ENCODE measurements at places on chromosomes 4 and X. TPM values are rescaled to one million over a fixed set of nuclear protein-coding genes. Genes with fewer than 3 reads are reported as not detected.

MAGEB18 gene
- not detected for total RNA-seq

IL9R gene
- total RNA-seq, result not detected

BEX4 gene
- 20.9 TPM for total RNA-seq

CFAP299 gene
- total RNA-seq, result 1.6 TPM

DMD gene
- total RNA-seq, result 3.0 TPM

ACSL4 gene
- total RNA-seq, result 125 TPM

CFAP99 gene
- total RNA-seq, result not detected

TECRL gene
- total RNA-seq, result not detected

ABCG2 gene
- total RNA-seq, result 0.49 TPM

PCDH19 gene
- 0.85 TPM for total RNA-seq

TEC gene
- 2.4 TPM for total RNA-seq

ZNF280C gene
- total RNA-seq, result 10.4 TPM

STK32B gene
- 17.7 TPM for total RNA-seq

AFP gene
- not detected for total RNA-seq

HSD17B13 gene
- total RNA-seq, result not detected

CCSER1 gene
- total RNA-seq, result 0.24 TPM

CT45A3 gene
- total RNA-seq, result not detected

PDE6B gene
- not detected for total RNA-seq

GPR50 gene
- total RNA-seq, result not detected

GAGE13 gene
- not detected for total RNA-seq

SSX2B gene
- not detected for total RNA-seq

XPNPEP2 gene
- 9.9 TPM for total RNA-seq

NOX1 gene
- total RNA-seq, result not detected

C1QTNF7 gene
- total RNA-seq, result 0.16 TPM

GNRHR gene
- total RNA-seq, result not detected

ADGRG2 gene
- total RNA-seq, result 0.16 TPM

TMPRSS11D gene
- not detected for total RNA-seq

C4orf50 gene
- not detected for total RNA-seq

FAM114A1 gene
- total RNA-seq, result 462 TPM

DCX gene
- total RNA-seq, result not detected

PRRG3 gene
- total RNA-seq, result 2.2 TPM

REELD1 gene
- total RNA-seq, result not detected

FOXR2 gene
- total RNA-seq, result not detected

CXCL1 gene
- total RNA-seq, result 166 TPM

WAS gene
- 0.36 TPM for total RNA-seq

FAM47B gene
- total RNA-seq, result not detected

TMEM271 gene
- total RNA-seq, result not detected

CXCL5 gene
- 0.61 TPM for total RNA-seq

OTUD6A gene
- total RNA-seq, result not detected

AMOT gene
- total RNA-seq, result 12.0 TPM

UCP1 gene
- total RNA-seq, result not detected

MAML3 gene
- 2.3 TPM for total RNA-seq

PNMA6F gene
- total RNA-seq, result not detected

MAGEE1 gene
- total RNA-seq, result 2.9 TPM

PHOX2B gene
- not detected for total RNA-seq

ETDA gene
- not detected for total RNA-seq

TEX13B gene
- not detected for total RNA-seq

TRO gene
- 21.0 TPM for total RNA-seq

GSTCD gene
- 8.6 TPM for total RNA-seq

USP17L26 gene
- not detected for total RNA-seq

TSPAN6 gene
- 23.7 TPM for total RNA-seq
